ENCODE measurements at places on chromosomes 16 and 17.

- no peak for DNase-seq
Measured at GRCh38 chr16:3819175-3819527, 61.4 kb downstream of the CREBBP start.

DNA sequence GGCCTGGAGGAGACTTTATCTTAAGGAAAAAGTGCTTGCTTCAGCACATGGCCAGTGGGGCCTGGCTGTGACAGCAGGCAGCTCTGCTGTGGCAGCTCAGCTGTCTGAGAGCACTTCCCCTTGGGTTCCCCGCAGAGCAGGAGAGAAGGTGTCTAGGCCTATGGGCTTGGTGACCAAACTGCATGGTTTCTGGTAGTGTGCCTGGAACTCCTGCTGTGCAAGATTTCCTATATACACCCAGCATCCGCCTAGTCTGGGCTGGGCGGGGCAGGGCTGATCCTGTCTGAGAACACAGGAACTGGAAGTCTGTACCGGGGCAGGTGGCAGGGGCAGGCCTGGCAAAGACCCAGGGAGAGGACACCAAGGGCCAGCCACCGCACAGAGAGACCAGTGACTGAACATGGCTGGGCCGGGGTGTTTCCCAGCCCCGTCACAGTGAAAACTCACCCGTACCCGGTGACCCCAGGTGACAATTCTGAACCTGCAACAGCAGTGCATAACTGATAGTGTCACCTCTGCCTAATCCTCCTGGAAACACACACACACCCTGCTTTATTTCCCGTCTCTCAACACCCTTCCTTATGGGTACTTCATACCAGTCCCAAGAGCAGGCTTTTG is 39.3 kb downstream of the CHD9 start:
- peak; percentile 72 for DNase-seq

- DNase-seq = no peak
Measured at GRCh38 chr16:28607116-28607623, 2.7 kb downstream of the SULT1A1 start.

DNA sequence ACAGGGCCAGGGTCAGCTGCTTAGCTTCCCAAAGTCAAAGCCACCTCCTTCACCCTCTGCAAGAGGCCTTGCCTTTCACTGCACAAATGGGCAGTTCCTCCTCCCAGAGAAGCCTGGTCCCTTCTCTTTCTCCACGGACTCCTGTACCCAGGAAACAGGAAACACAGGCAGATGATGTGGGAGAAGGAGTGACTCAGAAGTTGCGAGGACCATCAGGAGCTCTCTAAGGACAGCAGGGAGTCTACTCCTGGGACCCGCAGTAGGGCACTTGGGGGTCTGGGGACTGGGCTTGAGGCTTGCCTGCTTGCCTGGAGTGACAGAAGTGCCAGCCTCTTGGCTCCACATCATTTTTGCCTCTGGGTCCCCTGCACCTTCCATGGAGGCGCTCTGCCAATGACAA is 47.4 kb upstream of the KSR1 start:
- no peak for DNase-seq

- no peak for DNase-seq
Measured at GRCh38 chr16:64773638-64774037, 348.2 kb downstream of the CDH11 start.

- DNase-seq = peak; percentile 20
Measured at GRCh38 chr16:53911513-53911912, 207.6 kb downstream of the FTO start.

- no peak for DNase-seq
Measured at GRCh38 chr17:511001-511698, 158.5 kb upstream of the RPH3AL start.

- no peak for DNase-seq
Measured at GRCh38 chr17:31830971-31831858, 27.8 kb downstream of the COPRS start.

DNA sequence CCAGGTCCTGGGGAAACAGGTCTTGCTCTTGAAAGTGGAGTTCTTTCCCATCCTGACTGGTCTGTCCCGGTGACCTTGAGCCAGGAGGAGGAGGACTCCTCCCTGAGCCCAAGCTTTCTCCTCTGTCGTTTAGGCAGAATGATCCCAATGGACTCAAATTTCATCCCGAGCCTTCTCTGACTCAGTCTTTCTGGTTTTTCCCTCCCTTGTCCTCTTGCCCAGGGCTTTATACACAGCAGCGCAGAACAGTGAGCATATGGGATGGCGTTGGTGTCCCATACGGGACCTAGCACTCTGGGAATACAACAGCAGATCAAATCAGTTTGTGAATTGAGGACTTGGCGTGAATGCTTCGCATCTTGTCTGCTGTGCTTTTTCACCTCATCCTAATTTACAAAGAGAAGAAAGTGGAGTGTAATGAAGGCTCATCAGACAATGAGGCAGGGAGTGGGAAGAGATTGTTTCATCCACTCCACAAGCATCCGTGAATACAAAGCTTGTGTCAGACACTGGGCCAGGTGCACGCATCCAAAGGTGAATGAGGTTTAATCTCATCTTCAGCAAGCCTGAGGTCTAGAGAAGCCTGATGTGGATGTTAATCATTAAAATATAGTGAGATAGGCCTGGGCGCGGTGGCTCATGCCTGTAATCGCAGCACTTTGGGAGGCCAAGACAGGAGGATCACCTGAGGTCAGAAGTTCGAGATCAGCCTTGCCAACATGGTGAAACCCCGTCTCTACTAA is 1.1 kb upstream of the XYLT1 start:
- DNase-seq = no peak

- no peak for DNase-seq
Measured at GRCh38 chr16:69118468-69118867, 13.0 kb downstream of the HAS3 start.

DNA sequence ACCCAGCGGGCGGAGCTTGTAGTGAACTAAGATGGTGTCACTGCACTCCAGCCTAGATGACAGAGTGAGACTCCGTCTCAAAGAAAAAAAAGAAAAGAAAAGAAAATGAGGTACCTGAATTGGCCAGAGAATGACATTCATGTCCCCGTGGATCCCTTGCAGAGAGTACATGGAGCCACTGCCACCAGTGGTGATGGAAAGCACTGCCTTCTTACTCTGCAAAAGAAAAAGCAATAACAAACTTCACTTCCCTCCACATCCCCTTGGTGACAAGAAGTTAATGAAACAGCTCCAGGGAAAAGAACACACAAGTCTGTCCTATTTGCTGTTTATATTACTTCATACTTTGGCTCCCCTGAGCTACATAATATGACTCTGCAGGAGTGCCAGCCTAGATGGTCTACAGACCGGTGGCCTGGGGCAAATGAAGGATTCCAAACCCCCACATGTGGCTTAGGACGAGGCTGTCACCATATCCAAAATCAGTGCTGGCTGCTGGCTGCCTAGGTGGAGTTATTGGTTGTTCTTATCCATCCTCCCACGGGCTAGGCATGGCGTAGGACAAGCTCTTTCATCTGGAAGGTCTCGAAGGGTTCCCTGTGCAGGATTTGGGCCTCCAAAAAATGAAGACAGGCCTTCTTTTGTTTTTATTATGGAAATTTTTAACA is 13.3 kb downstream of the NQO1 start:
- no peak for DNase-seq

- DNase-seq = no peak
Measured at GRCh38 chr16:46793841-46794240, 37.1 kb downstream of the C16orf87 start.

GRCh38 chr17:8889458-8890210 is 22.2 kb upstream of the PIK3R6 start:
- no peak for DNase-seq

- no peak for DNase-seq
Measured at GRCh38 chr17:27290916-27291598, 2.9 kb upstream of the WSB1 start.

DNA sequence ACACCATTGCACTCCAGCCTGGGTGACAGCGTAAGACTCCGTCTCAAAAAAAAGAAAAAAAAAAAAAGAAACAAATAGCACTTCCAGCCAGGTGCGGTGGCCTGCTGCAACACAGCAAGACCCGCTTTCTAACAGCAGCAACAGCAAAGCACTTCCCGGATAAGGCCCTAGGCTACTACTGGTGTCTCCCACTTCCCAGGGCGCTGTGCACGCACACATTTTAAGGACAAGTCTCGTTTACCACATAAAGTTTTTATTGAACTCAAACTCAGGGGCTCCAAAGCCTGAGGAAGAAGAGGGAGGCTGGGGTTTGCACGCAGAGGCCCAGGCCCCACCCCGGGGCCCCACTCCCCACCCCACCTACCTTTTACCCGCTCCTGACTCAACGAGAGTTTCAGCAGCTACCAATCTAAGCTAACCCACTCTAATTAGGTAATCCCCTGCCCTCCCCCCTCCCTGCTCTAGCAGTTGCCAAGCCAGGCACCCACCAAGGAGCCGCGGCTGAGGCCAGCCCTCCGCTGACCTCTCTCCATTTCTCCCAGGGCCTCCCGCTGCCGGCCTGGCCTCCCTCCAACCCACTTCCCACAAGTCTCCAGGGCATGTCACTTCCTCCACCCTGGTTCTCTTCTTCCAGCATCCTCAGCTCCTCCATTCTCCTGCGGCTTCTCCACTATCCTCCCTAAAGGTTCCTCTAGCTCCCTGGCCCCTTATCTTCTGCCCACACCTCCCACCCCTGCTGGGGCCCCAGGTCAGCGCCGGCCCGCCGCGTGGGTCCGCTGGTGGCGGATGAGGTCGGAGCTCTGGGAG is 2.4 kb downstream of the ZNF768 start:
- no peak for DNase-seq

DNA sequence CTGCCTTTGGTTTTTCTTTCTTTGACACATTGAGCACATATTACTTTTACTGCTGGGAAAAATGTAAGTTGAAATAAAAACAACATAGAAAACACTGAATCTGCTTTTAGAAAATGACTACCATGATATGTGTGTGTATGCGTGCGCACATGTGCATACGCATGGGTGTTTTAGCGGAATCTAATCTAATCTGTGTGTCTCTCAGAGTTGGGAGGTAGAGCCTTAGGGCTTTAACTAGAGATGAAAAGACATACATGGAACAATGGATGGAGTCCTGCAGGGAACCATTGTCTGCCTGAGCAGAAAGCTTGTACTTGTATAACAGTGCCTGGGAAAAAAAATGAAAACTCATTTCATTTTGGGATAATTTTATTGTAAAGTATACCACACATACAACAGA is 12.4 kb downstream of the SLFN5 start:
- DNase-seq = no peak

DNA sequence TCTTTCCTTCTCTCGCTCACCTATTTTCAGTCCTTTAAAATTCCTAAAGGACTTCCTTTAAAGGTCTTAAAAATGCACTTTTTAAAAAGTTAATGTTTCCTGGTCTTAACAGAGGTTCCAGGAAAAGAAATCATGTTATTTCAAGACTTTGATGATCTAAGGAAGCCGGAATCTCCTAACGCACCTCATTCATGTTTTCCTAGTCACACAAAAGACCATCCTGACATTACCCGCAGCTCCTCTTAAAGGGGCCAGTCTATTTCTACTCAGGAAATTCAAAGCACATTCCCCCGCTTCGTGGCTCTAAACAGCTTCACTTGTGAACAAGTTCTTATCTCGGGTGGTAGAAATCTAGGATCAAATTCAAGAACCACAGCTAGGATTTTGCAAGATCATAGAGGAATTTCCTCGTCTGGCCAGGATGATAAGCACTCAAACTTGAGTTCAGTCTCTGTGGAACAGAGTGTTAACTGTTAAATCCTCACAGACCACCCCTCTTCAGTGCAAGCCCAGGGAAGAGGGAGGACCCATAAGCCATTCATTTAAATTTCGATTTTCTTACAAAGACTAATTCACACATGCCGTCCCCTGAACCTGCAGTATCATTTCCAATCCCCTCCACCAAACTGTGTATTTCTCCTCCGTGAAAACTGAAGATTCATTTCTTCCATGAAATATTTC is 137.1 kb upstream of the AXIN2 start:
- peak; percentile 64 for DNase-seq

GRCh38 chr17:915538-916201 is 63.9 kb downstream of the NXN start:
- DNase-seq = peak; percentile 93

DNA sequence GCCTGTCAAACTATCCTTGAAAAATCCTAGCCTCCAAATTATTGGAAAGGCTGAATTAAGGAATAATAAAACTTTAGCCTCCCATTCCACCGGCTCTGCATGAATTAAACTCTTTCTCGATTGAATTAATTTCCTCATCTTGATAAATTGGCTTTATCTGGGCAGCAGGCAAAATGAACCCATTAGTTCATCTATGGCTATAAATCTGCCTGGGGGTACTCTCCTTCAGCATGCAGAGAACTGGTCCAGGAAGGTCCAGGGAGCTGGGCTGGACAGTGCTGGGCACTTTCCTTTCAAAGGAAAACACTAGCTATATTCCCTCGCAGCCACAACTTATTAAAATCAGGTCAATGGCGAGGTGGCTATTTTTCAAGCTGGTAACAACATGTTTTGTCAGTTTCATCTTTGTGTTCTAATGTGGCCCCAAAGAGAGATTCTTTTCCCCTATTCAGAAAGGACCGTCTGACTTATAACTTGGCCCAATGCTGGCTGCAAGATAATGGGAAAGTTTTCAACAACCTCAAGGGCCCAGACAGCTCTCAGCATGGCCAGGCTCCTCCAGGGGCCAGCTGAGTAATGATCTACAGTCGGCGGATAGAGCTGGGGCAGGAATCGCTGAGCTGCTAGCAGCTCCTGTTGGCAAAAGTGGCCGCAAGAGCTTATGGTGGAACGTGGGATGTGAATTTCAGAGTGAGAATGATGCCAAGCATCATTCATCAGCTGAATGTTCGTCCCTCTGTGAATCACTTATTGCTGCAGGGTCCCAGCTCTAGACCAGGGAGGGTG is 326.9 kb downstream of the SLC39A11 start:
- DNase-seq = no peak

- DNase-seq = no peak
Measured at GRCh38 chr17:78558989-78559388, 18.2 kb downstream of the DNAH17 start.

DNA sequence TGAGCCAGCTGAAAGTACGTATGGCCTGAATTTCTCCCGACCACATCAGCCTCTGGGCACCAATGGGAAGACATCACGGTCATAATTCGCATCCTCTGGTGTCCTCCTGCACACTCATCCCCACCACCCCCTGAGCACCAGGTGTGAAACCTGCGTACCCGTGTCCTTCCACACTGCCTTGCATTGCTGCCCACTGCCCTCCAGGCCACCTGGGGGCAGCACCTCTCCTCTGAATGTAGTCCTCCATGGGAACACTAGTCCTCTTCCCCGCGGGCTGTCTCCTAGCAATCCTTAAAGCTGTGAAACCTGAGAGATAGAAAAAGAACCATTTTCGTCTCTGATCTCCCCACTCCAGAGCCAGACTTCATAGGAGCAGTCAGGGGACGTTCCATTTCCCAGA is 125.5 kb downstream of the ZNF18 start:
- DNase-seq = no peak

DNA sequence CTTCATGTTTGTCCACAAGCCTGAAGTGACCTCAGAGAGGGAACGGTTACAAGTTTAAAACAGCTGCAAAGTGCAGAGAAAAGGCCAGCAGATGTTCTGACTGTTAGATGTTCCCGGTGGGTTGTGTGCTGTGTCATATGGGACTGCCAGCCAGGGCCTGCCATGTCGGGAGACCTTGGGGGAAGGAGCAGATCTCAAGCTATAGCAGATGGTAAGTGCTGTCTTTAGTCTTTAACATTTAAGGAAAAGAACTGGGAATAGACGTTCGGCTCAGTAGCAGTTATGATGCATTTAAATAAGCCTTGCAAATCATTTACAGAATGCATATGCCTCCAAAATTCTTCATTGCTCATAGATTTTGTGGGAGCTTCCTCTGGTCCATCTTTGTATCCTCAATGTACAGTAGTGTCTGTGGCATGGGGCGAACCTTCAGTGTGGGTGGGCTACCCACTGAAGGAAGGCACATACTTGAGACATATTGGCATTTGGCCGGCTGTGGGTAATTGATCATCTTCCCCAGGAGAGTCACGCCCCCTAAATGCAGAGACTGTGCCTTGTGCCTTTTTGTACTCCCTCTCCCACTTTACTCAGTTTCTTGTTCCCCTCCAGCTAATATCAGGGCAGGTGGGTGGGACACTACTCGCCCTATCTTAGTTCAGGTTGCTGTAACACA is 131.9 kb downstream of the NPIPB5 start:
- DNase-seq = no peak
